Brain microvascular endothelial cell (primary cell): ENCODE measurements at places on chromosomes 2 and 18.

- DNase-seq: no peak
These were observed 14.4 kb downstream of the ARID5A start for GRCh38 chr2:96550787-96551604.

DNA sequence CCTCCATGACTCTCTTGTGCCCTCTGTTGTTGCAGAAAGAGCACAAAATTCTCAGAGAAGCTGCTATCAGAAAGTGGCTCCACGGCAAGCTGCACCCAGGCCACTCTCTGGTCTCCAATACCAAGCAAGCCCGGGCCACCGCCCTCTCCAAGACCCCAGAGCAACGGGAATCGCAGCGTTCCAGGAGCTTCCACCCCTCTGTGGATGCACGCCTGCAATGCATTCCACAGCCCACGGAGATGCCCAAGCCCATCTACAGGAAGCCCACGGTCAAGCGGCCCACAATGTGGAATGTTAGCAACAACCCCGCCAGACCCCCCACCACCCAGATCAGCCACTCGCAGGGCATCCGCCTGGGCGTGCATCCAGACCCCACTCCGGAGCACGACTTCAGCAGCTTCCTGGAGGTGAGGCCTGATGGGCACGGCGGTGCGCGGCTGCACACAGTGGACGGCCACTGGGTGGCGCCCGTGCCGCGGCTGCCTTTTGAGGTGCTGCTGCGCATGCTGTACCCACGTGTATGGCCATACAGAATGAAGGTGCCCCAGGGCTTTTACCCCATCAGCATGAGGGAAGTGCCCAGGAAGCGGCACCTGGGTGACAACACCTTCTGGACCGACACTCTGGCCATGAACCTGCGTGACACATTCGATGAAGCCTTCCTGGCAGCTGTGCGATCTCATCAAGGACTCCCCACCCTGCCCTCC, 6.3 kb downstream of the ANKRD53 start:
- DNase-seq: no peak

DNA sequence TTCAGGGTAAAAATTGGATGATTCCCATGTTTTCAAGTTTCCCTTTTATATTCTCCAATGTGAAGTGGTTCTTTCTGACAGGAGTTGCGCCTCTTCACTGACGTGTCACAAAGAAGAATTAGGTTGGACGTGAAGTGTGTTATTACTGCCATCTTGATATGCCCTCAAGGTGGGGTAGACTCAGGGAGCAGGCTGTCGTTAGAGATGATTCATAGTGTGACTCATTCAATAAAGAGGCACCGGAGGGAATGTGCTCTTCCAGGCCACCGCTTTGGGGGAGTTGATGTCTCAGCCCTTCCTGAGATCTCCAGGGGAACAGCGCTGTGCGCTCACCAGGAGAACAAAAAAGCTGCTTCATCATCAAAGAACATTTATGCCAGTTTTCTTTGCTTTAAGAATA, 3.6 kb upstream of the DGKD start:
- peak; percentile 84 for DNase-seq

DNA sequence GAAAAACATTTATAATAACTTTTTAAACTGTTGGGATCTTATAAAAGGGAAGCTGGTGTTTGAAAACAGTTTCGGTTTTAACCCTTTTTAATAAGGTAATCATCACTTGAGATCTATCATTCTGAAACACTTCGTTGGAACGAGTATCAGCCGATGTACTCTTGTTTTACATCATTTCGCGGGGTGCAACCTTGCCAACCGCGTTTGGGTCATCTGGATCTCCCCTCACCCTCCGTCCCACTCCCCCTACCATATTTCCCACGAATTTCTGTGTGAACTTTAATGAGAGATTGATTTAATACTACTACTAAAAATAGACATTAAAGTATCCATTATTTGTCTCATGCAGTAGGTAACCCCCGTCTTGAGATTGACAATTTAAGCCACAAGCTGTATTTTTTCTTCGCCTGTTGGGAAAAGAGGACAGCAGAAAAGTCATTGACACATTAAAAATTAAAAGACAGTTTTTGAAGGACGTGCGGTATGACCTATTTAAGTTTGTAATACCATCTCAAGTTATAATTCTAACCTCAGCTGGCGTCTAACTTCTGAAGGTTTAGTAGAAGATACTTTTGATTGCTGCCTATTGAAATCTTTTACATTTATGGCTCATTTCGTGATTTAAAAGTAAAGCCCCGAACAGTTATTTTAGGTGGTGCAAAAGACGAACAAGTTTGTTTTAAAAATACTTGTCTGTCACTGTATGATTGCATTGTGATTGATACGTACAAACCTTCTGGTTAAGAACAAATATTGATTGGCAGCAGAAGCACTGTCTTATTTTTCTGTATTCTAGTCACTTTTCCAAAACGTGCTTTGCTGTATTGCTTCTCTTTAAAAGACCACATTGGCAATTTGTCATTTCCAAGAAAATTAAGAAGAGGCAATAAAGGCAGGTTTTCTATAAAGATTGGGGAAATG, 1.5 kb downstream of the CREB1 start:
- DNase-seq: no peak

GRCh38 chr2:108538000-108538625, 3.8 kb downstream of the LIMS1 start:
- no peak for DNase-seq

GRCh38 chr2:232506709-232507108, 13.5 kb upstream of the PRSS56 start:
- DNase-seq: no peak

- DNase-seq: no peak
These were observed 116.3 kb downstream of the DHRS9 start for GRCh38 chr2:169185711-169186110.

GRCh38 chr2:174591740-174592139, 5.9 kb downstream of the WIPF1 start:
- DNase-seq: no peak

- DNase-seq: peak; percentile 84
These were observed 26.5 kb downstream of the CRACDL start for GRCh38 chr2:98909317-98910211.

DNA sequence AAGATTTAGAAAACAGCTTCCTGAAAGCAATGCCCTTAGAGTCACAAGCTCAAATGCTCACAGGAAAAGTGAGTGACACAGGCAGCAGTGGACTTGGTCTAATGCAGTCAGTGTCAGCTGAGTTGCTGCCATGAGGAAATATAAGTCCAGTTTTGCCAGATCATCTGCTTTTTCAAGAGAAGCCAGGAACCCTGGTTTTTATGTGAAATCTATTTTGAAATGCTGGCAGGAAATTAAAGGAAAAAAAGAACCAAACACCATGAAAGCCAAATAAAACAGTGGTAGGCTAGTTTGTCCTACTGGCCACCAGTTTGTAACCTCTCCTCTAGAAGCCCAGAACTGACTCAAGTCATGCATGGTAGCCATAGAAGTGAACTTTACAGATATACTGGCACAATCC, 109.2 kb downstream of the THADA start:
- no peak for DNase-seq

DNA sequence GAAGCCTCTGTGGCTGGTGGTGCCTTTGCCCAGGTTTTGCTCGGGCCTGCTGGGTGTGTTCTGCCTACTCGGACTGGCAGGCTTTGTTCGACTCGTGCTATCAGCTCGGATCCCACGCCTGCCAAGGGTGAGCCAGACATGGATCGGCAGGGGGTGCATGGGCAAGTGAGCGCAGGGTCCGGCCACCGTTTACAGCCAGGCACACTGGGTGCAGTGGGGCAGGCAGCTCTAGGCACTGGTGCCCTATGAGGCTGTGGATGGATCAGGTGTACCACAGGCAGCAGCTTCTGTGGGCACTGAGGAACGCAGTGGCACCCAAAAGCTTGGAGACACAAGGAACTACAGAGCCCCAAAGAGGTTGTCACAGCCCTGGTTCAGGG, 25.6 kb downstream of the MARCHF7 start:
- DNase-seq: no peak

GRCh38 chr18:76487782-76488181, 7.3 kb downstream of the ZNF516 start:
- no peak for DNase-seq

GRCh38 chr2:86240251-86240650, 41.0 kb downstream of the MRPL35 start:
- no peak for DNase-seq

- DNase-seq: peak; percentile 10
These were observed 126.0 kb downstream of the LPIN1 start for GRCh38 chr2:11872247-11872947.
